ENCODE measurements at places on chromosomes 1 and 21.

- peak; percentile 76 for DNase-seq
Measured at GRCh38 chr21:43345746-43346409, 81.1 kb downstream of the SIK1 start.

DNA sequence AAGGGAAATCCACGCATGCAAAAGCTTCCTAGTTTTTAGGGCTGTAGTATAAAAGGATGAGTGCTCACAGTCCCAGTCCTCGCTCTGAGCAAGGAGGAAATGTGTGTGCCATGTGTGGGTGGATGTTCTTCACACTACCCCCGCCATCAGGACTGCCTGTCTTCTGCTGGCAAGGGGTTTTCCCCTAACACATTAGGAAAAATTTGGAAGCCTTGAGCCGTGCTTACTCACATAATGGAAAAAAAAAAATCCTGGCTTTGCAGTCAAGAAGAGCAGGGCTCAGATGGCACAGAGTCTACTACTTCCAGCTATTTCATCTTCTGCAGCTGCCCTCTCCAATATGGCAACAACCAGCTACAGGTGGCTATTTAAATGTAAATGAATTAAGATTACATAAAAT is 363.1 kb downstream of the PLPP3 start:
- peak; percentile 39 for DNase-seq

DNA sequence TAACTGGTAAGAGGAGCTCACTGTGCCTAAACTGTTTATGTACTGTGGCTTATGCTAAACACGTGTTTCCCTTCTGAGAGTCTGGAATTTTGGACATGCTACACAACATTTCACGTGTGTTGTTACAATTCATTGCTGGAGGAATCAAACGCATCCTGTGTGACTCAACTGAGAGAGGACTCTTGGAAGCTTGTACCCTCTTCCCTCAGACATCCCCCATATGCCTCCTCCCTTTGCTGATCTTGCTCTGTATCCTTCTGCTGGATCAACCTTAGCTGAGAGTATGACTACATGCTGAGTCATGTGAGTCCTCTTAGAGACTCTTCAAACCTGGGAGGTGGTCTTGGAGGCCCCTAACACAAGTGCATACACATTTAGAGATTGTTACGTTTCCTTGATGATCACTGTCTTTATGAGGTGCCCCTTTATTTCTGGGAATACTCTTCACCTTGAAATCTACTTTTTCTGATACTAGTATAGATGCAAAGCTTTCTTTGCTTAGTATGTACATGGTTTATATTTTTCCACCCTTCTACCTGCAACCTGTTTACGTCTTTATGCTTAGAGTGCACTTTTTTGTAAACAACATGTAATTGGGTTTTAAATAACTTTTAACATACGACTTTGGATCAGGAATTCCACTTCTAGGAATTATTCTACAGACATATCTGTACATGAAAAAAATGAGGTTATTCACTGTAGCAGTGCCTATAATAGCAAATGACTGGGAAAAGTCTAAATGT is 8.7 kb downstream of the NPHP4 start:
- DNase-seq, result peak; percentile 77

DNA sequence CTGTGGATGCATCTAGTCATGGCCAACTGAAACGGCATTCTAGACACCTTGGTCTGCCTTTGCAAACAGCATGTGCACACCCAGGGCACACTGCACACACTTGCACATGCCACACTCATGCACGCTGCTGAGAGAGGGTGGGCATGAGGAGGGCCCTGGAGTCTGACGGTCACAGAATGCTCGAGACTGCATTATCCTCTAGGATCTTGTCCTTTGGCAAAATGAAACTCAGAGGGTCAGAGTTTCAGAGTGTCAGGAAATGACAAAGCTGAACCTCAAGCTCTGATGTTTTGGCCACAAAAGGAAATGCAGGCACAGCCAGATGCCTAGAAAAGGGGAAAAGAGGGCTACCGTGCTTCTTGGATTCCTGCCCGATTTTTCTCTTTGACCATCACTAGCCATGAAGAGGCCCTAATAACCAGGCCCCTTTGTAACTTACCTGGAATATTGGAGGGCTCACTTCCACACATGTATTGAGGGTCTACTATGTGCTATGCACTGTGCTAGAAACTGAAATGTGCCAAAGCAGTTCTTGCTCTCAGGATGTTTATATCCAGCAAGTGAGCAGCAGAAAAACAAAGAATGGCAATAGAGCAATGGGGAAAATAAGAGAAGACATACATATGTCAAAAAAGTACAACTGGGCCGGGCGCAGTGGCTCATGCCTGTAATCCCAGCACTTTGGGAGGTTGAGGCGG is 65.4 kb downstream of the TOMM20 start:
- DNase-seq, result peak; percentile 27

DNA sequence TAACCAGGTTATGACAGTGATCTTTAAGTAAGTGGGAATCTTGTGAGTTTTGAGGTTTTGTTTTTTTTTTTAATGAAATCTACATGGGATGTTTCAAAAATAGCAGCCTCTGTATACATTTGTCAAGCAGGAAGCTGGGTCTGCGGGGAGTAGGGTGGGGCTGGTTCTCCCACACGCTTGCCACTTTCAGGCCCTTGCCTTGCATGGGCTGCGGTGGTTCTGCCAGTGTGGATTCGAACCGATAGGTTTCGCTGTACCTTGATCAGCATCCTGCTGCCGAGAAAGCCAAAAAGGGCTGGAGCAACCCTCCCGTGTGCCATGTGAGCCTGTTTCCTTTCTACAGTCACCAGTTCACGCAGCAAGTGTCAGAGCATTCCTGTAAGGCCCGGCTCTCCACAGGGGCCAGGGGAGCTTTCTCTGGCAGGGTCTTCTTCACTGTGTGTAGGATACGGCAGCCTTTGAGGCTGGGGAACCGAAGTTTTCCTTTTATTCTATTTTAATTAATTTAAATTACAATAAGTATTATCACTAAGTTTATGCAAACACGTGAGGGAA is 79.2 kb upstream of the SAMD11 start:
- DNase-seq, result no peak

DNA sequence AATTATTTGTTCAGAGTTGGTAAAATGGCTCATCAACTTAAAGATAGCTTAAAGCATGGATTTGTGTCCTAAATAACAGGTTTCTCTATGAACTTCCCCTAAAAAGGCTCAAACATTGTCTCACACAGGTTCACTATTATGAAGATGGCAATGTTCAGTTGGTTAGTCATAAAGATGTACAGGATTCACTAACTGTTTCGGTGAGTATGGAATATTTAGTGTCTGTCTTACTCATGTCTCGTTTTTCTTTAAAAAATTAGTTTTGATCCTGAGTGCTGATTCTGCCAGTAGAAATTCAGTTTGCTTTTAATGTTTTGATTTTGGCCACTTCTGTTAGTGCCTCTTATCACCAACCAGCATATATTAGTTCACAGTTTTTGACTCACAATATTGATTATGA is 7.5 kb upstream of the MOV10 start:
- DNase-seq, result no peak

- DNase-seq, result no peak
Measured at GRCh38 chr1:115365738-115366137, 27.7 kb upstream of the NGF start.

- no peak for DNase-seq
Measured at GRCh38 chr1:198729195-198729863, 90.5 kb downstream of the PTPRC start.

DNA sequence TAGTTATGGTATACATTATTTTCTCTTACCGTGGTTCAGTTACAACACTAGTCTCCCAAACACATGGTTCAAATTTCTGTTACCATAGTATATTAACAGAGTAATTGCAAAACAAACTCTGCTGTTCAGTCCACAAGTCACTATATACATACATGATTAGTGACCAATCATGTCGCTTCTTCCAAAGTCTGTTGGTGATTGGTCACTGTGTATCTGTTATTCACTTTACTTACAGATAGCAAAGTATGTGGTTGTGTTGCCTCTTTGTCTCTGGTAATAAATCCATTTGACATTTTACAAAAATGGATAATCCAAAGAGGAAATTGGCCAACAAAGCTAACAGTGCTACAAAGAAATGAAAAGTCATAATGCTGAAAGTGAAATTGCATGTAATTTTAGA is 107.2 kb downstream of the RABGAP1L start:
- DNase-seq, result no peak

- no peak for DNase-seq
Measured at GRCh38 chr1:11238311-11238710, 24.0 kb downstream of the MTOR start.

DNA sequence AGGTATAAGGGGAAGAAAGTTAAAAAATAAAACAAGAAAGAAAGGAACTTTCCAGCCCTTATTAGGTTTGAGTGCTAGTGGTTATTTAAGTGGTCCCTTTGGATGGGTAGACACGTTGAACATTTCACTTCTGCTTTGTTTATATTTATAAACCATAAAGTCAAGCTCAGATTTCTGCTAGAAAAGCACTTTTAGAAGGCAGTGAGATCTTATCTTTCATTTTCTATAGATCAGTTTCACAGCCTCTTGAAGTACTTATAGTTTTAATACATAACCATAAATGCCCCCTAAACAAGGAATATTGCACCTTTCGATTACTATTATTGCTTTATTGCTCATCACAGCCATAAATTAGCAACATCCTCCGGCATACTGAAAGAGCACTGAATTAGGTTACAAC is 446.8 kb upstream of the PLXNA2 start:
- DNase-seq, result no peak

DNA sequence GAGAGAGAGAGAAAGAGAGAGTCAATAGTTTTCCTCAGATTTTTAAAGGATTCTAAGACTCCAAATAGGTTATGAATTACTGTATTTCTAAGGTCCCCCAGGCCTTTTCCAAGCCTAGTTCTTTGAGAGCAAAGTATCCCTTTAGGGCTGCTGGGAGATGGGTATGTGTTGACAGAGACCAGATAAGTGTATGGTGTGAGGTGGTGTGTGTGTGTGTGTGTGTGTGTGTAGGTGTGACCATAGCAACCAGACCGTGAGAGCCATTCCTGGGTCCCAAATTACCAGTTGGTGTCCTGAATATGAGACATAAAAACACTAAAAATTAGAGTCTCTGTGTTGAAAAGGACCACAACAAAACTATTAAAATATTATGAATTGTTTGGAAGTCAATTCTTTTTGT is 41.7 kb upstream of the DNAJC6 start:
- no peak for DNase-seq

DNA sequence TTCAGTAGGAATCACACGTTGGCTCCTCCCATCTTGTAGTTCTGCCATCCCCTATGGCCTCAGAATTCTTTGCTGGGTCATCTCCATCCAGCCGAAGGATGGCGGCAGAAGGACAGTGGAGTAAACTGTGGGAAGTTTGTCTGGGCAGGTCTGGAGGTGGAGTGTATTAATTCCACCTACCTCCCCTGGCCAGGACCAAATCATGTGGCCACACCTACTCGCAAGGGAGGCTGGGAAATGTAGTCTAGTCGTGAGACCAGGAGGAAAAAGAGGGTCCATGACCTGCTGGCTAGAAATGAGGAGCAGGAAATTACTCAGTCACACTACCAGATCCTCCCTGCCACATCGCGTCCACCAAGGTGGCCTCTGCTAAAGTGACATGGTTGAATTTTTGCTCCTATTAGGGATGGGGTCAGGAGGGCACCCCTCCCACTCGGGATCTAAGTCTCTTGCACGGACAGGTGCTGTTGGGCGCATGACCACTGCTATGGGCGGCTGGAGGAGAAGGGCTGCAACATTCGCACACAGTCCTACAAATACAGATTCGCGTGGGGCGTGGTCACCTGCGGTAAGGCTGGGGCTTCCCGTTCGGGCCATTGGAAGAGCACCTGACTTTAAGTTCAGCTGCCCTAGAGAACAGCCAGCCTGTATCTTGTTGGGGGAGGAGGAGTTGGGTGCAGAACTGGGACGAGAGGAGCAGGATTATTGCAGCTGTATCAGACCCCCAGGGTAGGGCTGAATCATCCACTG is 19.5 kb downstream of the PLA2G5 start:
- no peak for DNase-seq
